ENCODE measurements at places on chromosomes 2 and 18. TPM values are rescaled to one million over a fixed set of nuclear protein-coding genes. Genes with fewer than 3 reads are reported as not detected.

DNA sequence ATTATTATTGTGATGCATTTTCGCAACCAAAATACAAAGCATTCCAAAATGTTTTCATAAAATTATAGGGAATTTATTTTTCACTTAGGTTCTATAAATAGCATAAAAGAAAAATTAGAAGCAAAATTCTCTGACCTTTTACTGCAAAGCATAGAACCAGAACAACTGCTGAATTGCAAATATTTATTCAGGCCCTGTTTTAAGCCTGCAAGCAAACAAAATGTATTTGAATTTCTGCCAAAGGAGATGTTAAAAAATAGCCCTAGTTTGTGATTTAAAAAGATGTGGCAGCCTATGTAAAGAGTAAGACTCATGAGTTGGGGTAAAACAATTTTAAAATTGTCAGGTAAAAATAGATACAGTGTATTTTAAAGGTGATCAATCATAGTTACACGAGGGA, 138.1 kb downstream of the KCNJ3 start:
- no peak for DNase-seq
- H3K27ac ChIP-seq: no peak overlapping the region
- no peak overlapping the region for H3K4me3 ChIP-seq
- H3K36me3 ChIP-seq: no peaks in the 10 kb centered on the region

- H3K27me3 ChIP-seq: peaks cover 2% of the 10 kb centered on the region
- no peak for DNase-seq
- no peak overlapping the region for H3K4me3 ChIP-seq
- H3K36me3 ChIP-seq: no peaks in the 10 kb centered on the region
Measured at GRCh38 chr2:58635801-58636375, 394.8 kb upstream of the FANCL start.

DNA sequence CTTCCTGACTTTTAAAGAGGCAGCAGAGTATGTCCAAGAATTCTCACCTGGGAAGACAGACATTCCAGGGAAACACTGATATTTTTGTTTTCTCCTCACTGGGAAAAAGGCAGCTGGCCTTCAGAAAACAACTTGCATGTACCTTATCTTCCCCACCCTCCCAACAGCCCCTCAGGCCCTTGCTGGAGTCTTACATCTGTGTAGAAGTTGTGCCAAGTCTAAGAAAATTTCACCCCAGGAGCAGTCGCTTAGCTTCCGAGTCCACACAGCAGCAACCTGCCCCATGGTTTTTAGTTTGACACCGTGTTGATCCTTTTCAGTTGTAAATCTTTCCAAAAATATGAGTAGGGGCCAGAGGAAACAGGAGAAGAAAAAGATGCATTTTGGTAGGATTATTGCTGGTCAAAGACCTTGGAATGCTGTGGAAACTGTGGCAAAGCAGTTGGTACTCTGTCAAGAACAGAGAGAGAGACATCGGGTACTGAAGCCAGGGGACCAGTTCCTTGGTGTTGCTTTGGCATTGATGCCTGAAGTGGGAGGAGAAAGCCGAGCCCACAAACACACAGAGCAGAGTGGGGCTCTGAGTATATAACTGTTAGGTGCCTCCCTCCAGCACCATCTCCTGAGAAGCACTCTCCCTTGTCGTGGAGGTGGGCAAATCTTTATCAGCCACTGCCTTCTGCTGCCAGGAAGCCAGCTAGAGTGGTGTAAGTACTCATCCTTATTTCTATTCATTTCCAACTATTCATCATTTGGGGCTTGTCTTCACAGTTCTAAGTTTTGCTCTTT, at the start of gene SLC14A1:
TSS of gene SLC14A1 (plus strand) at position 615 of the 789 bp plus-strand sequence. CDS start 6,140 bp downstream, outside the sequence.
- DNase-seq: no peak
- H3K4me1 ChIP-seq: no peaks in the 10 kb centered on the region
- peaks cover 6% of the 10 kb centered on the region for H3K27me3 ChIP-seq
- no peaks in the 10 kb centered on the region for H3K36me3 ChIP-seq
- no peak within 1 kb of the TSS for H3K4me3 ChIP-seq

GRCh38 chr2:230636684-230637271, 75.9 kb upstream of the CAB39 start:
- no peaks in the 10 kb centered on the region for H3K27me3 ChIP-seq
- peaks cover 1% of the 10 kb centered on the region for H3K36me3 ChIP-seq
- H3K4me3 ChIP-seq: no peak overlapping the region
- peaks cover 23% of the 10 kb centered on the region for H3K4me1 ChIP-seq
- DNase-seq: peak; percentile 31

GRCh38 chr2:172415157-172415864, 12.1 kb upstream of the ITGA6 start:
- peaks cover 2% of the 10 kb centered on the region for H3K4me1 ChIP-seq
- peaks cover 5% of the 10 kb centered on the region for H3K27me3 ChIP-seq
- H3K27ac ChIP-seq: no peak overlapping the region
- DNase-seq: no peak
- no peak overlapping the region for H3K4me3 ChIP-seq

DNA sequence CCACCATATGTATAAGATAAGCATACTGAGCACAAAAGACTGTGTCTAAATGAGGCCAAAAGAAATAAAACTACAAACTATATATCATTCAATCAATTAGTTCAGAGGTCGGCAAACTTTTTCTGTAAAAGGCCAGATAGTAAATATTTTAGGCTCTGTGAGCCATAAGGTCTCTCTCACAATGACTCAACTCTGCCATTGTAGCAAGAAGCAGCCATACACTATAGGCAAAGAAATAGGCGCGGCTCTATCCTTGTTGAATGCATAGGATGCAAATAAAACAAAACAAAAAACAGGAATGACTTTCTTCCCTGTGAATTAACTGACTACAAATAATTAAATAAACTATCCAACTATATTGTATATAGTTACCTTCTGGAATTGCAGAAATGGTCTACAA, 8.6 kb upstream of the CCDC88A start:
- H3K4me3 ChIP-seq: no peak overlapping the region
- H3K4me1 ChIP-seq: peaks cover 9% of the 10 kb centered on the region
- no peaks in the 10 kb centered on the region for H3K27me3 ChIP-seq
- DNase-seq: no peak
- no peak overlapping the region for H3K27ac ChIP-seq

The DLX2 gene
- not detected for total RNA-seq

The TUBA4B gene
- not detected for total RNA-seq

The ADRA2B gene
- total RNA-seq: 0.34 TPM
